ENCODE measurements at places on chromosomes 4 and X. TPM values are rescaled to one million over a fixed set of nuclear protein-coding genes. Genes with fewer than 3 reads are reported as not detected.

The RBMXL3 gene
- not detected for polyA plus RNA-seq

The FGF13 gene
- polyA plus RNA-seq = 32.9 TPM

The OTUD4 gene
- polyA plus RNA-seq = 37.0 TPM

The PRDM8 gene
- polyA plus RNA-seq = 3.0 TPM

DNA sequence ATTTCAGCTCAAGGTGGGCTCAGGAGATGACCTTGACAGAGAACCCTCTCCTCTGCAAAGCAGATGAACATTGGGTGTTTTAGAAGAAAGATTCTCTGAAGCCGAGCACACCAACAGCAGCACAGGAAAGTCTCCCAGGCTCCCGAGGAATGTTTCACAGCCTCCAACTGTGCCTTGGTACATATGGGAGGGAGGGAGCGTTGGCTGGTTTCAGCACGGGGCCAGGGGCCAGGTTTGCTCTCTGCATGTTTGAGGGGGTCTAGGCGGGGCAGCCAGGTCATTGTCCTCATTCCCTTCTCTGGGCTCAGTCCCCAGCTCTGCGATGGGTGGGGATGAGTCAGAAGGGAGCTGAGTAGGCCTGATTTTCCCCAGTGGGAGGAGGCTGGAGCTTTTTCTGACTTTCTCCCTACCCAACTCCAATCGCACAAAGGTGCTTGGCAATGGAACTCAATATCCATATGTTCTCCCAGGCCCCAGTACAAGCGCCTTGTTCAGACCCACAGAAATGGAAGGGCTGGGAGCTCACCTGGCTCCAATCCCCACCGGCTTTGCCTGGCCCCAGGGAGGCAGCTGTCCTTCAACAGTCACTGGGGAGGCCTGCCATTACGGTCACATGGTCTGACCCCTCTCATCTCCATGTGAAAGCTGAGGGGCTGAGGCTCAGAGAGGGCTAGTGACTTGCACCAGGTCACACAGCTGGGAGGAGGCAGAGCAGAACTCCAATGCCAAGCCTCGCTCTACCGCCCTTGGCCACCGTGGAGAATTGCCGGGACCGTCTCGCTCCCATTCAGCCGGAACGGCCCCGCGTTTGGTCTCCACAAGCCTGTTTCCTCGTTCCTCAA is 108.4 kb upstream of the AFAP1 start:
- peaks cover 12% of the 10 kb centered on the region for H3K27me3 ChIP-seq
- H3K36me3 ChIP-seq = no peaks in the 10 kb centered on the region
- no peak overlapping the region for H3K4me3 ChIP-seq
- H3K27ac ChIP-seq = no peak overlapping the region
- H3K4me1 ChIP-seq = peaks cover 3% of the 10 kb centered on the region

- DNase-seq = no peak
- H3K4me1 ChIP-seq = no peaks in the 10 kb centered on the region
- H3K36me3 ChIP-seq = no peaks in the 10 kb centered on the region
- no peaks in the 10 kb centered on the region for H3K27me3 ChIP-seq
- H3K27ac ChIP-seq = no peak overlapping the region
- H3K4me3 ChIP-seq = no peak overlapping the region
These were observed 39.8 kb upstream of the ASMTL start for GRCh38 chrX:1492421-1493012.

DNA sequence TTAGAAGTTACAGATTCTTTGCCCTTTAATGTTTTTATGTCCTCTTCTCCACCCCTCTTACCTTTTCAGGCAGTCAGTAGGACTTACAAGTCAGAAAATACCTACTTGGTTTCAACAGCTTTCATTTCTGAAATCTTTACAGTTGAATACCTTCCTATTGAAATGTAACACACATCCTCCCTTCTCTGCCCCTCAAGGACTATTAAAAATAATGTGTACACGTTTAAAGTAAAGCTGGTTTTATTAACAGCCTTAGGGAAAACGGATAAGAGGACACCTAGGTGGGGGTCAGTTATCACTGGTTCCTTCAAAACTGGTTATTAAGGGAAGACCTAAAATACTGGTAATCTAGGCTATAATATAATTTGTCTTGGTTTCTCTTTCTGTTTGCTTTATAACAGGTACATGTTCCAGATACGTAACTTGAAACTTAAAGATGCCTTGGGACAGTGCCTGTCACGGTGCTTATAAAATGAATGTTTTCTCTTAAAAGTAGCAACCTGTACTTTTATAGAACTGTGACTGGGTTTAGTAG is 1.8 kb downstream of the CCSER1 start:
- peak overlapping the region; percentile 86 for H3K27ac ChIP-seq
- H3K27me3 ChIP-seq = no peaks in the 10 kb centered on the region
- no peaks in the 10 kb centered on the region for H3K4me1 ChIP-seq
- DNase-seq = no peak

Measured in large intestine (tissue), 12 donors.